GM12878 (cell line): ENCODE measurements at places on chromosomes 7 and 10.

DNA sequence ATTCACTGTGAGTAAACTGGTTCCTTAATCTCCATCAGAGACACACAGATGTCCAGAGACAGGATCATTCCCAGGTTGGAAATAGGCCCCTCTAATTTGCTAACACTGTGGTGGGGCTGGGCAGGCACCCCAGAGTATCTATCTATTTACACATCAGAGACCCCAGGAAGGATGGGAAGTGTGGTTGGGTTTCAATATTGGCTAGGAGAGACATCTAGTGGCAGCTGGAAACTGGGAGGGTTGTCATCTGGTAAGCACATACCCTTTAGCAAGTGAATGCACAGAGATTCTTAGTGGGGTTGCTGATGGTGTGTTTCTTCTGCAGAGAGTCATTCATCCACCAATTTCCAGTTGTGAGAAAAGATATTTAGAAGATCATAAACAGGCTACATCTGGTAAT is 36.0 kb upstream of the NRG3 start:
- DNase-seq, result no peak

GRCh38 chr7:130305433-130306042 is 12.6 kb downstream of the CPA4 start:
- no peak for DNase-seq

GRCh38 chr7:120950539-120951308 is at the start of gene ING3:
TSS of gene ING3 (plus strand) at chr7:120950777. CDS start at chr7:120950897, 120 bp downstream.
- peak; percentile 92 for DNase-seq

- no peak for DNase-seq
Measured at GRCh38 chr10:86878983-86879713, 78.3 kb downstream of the MMRN2 start.

- DNase-seq, result no peak
Measured at GRCh38 chr7:11210374-11210773, 236.7 kb downstream of the PHF14 start.

- no peak for DNase-seq
Measured at GRCh38 chr10:80506189-80506575, 31.5 kb upstream of the SH2D4B start.

- no peak for DNase-seq
Measured at GRCh38 chr7:101374990-101375389, 12.3 kb downstream of the COL26A1 start.

- no peak for DNase-seq
Measured at GRCh38 chr7:85025312-85025756, 161.5 kb downstream of the SEMA3D start.

- peak; percentile 55 for DNase-seq
Measured at GRCh38 chr7:69439636-69440325, 158.5 kb upstream of the AUTS2 start.

GRCh38 chr7:72435366-72435765 is 23.2 kb upstream of the CALN1 start:
- no peak for DNase-seq

DNA sequence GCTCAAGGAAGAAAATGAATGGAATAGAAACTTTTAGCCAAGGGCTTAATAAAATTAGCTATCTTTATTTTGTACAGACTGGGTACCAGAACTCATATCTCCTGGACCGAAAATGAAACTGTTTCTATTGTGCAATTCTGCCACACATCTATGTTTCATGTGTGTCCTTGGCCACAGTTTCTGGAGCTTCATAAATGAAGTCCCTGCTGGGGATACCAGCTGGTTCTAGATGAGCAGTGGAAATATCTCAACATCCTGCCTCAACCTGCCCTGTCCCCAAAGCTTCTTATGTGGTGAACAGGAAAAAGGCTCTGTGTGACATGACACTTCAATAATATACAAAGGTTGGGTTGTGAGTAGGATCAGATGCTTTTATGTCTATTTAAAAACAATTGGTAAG is 310.1 kb upstream of the SORCS1 start:
- DNase-seq, result no peak

- DNase-seq, result no peak
Measured at GRCh38 chr10:62559481-62560200, 185.5 kb downstream of the ZNF365 start.

DNA sequence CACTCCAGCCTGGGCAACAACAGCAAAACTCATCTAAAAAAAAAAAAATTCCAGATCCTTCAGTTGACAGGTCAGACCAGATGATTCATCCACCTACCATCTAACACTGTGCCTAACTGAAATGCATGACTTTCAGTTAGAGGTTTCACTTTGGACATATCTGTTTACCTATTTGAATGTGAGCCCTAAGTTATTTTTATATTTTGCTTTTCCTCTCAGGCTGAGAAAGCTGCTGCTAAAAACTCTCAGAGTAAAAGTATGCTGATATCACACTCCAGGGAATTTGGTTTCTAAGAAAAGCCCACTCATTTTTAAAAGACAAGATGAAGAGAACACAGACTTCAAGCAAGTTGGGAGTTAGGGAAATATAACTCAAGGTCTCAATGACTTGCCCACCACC is 126.0 kb downstream of the SGMS1 start:
- DNase-seq, result peak; percentile 83

- DNase-seq, result no peak
Measured at GRCh38 chr10:82934429-82934828, 1059.4 kb downstream of the NRG3 start.
